C1 segment of cervical spinal cord (tissue), 14 donors: ENCODE measurements at places on chromosomes 4 and X.

- no peak for DNase-seq
These were observed 232.4 kb downstream of the LDB2 start for GRCh38 chr4:16665942-16666551.

GRCh38 chr4:177519481-177520260 lies 77.4 kb upstream of the AGA start:
- DNase-seq: no peak

DNA sequence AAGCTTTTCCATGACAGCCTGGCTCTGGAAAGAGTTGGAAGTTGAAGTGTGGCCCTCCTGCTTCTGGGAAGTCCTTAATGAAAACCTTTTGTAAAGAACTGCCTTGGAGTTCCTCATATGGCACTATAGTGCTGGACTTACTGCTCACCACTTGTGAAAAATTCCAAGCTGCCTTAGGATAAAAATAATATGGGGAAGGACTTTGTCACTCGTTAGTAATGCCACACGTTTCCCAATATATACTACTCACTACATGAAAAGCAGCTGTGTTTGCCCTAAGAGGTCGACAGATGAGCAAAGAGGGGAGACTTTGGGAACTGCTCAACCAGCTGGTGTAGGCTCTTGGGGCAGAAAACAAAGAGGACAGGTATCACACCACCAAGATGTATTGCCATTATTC lies 11.7 kb downstream of the OPHN1 start:
- no peak for DNase-seq

DNA sequence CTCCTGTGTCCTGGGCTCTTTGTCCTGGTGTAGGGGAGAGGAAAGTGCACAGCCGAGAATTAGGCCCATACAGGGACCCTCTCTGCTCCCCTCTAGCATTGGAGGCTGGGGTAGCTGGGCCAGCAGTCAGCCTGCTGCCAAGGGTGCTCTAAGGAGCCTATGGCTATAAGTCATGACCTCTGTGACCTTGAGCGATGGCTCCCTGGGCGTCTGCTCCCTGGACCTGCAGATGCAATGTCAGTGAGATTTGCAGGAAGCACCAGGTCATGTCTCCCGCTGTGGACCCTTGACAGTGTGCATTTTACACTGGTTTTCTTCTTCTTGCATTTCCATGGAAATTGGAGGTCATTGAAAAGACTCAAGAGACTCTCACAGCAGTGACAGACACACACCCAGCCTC lies 234.1 kb upstream of the PSAPL1 start:
- no peak for DNase-seq

DNA sequence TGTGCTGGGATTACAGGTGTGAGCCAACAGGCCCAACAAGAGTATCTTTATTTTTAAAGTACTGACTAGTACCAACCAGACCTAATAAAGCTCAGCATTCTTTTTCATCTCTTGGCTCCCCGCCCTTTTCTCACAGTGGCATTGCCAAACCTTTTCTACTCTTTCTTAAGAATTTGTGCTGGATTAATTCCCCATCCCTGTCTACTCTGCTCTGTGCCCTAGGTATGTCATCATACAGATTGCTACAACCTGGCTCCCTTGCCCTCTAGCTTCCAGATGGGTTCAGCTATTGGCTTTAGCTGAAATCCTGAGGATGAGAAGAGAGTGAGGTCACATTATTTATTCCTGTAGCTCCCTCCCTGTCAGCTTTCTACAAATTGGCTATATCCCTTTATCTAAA lies 34.9 kb upstream of the CCNI start:
- no peak for DNase-seq
